ENCODE measurements at places on chromosomes 12 and 14.

DNA sequence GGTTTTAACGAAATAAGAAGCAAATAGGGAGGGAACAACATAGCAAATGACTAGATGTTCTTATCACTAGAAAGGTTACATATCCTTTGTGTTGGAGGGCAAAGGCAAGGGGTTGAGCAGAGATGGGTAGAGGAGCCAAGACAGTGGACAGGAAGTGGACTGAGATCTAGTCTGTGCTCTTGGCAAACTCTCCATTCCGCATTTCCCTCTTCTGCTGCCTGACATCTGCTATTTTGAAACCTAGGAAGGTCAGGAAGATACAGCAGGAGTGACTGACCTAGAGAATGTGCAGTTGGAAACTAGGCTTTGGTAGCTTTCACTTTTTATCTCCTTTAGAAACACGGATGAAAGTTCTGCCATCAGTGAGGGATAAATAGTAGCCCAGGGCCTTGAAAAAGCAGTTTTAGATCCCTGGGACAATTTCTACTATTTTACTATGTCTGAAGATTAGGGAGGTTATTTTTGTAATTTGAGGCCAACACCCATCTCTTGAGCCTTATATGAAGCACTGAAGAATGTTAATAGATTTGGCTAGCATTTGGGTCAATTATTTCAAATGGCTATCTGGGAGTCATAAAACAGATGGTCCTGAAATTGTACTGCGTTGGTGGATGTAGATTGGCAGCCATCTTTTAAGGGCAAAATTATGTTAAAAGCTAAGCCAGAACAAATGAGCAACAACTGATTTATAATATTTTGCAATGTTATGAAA lies 410.3 kb downstream of the PCNX1 start:
- DNase-seq = no peak

- DNase-seq = no peak
These were observed 3.9 kb upstream of the AP4S1 start for GRCh38 chr14:31021576-31021949.

DNA sequence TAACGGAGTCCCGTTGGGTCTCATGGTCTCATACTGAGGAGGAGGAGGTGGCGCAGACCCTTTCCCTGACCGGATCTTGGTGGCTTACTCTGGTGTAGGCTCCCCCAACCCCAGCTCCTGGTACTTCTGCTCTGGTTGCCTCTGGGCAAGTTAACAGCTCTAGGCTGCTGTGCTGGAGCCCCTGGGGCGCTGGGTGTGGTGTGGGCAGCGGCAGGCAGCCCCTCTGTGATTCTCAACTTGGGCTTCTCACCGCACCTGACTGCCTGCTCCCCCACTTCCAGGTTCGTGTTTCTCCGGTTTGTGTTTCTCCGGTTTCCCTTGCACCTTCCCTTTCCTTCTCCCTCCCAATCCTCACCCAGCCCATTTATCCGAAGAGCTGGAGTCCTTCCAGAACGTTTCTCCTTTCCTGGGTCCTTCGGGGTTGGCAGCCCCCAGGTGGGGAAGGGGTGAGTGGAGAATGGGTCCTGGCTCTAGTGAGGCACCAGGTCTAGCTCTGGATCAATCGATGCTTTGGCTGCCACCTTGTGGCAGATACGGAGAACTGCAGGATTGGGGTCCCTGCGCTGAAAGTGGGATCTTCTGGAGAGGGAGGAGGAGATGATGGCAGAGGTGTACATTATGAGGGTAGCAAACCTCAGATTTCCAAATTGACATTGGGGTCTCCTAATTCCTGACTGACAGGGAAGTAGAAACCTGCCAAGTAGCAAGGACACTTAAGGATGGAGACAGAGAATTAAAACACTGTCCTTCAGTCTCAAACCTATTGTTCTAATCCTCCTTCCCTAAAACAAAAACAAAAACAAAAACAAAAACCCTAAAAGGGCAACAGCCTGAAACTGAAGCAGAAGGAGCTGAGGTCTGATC lies 8.3 kb downstream of the CISTR start:
- DNase-seq = peak; percentile 35

DNA sequence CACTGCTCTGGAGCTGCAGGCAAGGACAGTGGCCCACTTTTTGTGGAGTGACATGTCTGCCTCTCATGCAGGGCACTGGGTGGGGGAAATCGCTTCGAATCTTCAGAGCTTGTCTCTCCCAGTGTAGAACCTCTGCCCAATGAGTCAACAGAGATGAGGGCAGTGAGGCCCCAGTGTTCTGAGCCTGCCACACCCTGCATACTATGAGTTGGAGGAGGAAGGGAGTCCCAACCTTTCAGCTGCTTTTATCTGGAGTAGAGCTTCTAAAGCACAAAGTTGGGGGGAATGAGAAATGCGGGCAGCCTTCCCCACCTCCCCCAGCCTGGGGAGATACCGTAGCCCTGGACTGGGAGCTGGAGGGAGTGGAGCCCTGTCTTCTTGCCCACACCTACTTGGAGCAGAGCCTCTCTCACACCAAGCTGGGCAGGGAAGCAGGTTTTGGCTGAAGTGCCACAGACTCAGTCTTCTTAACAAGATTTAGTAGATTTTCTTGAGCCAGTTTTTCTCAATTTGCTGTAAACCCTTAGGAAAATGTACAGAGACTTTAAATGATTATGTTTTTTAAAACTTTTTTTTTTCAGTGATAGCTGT lies 159.1 kb downstream of the ADGRD1 start:
- DNase-seq = no peak

DNA sequence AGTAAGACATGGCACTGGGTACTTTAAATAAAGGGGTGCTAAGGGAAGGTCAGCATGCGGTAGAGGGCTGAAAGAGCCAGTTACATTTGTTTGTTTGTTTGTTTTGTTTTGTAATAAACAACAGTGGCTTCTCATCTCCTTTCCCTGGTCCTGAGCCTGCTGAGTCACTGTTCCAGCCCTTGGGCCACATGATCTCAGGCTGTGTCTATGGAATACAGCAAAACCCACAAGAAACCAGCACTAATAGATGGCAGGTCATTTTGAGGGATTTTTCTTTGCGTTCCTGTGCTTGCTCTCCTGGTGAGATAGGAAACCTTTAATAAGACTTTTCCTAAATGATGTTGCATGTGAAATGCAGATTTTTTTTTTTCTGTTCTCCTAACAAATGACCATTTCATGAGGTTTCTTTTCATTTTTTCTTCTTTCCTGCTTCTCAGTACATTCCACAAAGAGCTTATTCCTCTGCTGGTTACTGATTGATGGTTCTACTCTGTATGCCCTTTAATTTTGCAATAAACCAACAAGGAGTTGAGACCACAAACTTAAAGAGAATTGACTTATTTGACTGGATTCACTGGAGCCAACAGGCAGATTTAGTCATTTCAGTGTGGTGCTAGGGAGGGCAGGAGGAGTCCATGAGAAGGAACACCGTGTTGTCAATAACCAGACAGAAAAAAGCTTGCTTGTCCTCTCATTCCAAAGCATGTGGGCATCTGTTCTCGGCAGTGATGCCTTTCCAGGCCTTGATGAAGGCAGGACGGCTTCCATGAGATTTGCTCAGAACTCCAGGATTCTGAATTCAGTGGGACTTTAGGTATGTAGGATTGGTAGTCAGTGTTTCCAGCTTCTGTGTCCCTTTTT lies 459.2 kb downstream of the RAD51B start:
- no peak for DNase-seq

DNA sequence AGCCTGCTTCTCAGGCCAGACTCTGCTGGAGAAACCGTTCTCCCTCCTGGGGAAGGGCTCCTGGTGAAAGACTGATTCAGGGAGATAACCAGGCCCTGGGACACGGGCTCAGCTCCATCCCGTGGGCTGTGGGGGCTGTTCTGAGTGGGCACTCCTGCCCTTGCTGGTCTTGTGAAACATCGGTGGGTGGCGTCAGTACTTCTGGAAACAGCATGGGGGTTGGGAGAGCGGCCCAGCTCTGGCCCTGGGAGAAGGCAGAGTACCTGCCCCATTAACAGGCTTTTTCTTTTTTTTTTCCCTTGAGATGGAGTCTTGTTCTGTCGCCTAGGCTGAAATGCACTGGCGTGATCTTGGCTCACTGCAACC lies 786 bp downstream of the SLC25A47 start:
- DNase-seq = no peak

- DNase-seq = no peak
These were observed 17.8 kb downstream of the ACSS3 start for GRCh38 chr12:81095501-81096232.

DNA sequence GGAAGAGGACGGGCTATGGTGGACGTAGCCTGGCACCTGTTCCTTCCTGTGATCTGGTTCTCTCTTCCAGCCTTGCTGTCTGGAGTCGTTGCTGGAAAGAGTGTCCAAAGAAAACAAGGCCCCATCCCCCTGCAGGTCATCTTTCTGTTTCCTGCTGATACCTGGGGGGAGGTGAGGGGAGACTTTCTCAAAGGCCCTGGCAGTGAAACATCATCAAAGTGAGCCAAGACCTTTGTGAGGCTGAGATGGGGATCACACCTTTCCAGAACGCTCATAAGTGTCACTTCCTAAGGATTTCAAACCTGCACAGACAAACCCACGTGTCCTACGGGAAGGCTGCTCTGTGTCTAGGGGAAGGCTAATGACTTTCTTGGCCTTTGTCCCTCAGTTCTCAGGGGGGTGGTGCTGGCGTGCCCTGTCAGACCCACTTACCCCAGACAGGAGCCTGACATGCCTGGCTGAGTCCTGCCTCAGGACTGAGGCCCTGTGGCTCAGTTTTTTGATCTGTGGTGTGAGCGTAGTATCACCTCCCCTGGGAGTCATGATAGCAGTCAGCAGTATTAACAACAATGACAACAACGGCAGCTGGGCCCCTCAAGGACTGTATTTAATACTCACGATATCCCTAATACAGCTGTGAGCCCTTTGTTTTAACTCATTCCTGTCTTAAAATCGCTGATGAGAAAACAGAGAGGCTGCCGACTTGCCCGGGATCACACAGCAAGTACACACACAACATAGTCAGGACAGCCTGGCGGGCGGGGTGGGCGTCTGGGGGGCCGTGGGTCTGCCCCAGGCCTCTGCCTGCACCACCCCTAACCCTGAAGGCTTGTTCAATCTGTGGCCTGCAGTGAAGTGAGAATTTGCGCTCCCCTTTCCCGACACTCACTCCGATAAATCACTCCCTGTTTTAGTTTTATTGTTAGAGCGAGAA lies 235.2 kb downstream of the SLC41A2 start:
- no peak for DNase-seq

DNA sequence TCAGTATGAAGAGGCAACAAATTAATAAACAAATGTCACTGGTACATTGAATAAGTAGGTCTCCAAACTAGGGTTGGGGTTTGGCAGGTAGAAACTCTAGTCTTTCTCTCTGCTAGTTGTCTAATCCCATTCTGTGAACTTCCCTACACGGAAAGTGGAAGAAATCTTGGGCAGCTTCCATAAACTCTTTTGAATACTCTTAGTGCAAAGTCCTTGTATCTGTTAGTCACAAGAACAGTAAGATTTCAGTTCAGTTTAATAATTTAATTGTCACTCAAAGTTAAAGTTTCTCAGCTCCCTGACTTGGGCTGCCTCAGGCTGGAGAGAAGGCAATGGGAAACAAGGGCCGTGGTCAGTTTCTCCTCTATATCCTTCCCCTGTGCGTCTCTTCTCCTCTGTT lies 135.4 kb upstream of the MDM1 start:
- no peak for DNase-seq

- no peak for DNase-seq
These were observed 7.1 kb upstream of the KICS2 start for GRCh38 chr12:64229240-64229639.

DNA sequence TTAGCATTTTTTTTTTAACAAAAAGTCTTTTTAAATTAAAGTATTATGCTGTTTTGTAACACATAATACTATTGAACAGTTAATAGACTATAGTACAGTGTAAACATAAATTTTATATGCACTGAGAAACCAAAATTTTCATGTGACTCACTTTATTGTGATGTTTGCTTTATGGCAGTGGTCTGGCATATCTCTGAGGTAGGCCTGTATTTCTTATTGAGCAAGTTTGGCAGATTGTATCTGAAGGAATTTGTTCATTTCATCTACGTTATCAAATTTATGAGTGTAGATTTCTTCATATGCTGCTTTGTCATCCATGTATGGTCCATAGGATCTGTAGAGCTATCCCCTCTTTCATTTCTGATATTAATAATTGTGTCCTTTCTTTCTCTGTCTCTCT lies 78.8 kb upstream of the PDE3A start:
- no peak for DNase-seq

- no peak for DNase-seq
These were observed 12.4 kb downstream of the ANKRD9 start for GRCh38 chr14:102496958-102497744.

DNA sequence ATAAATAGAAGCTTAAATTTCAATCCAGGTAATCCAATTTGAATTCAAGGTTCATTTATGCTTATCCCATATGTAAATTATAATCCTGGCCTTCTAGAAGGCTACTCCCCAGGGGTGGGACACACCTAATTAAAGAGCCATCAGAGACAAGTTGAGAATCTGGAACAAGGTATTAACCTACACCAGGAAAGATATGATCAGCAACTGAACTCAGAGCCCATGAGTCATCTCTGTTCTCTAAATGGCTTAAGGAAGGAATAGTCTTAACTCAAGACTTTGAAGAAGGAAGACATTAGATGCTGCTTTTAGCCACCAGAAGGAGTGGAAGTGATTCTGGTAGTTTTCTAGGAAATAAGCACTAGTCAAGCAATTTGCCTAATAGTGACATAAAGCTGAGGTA lies 88.0 kb downstream of the KIF21A start:
- DNase-seq = no peak

GRCh38 chr12:53185582-53186153 lies 4.9 kb upstream of the CSAD start:
- no peak for DNase-seq

GRCh38 chr12:27966870-27967269 lies 5.7 kb downstream of the PTHLH start:
- no peak for DNase-seq

GRCh38 chr14:104334424-104335161 lies 196.2 kb downstream of the KIF26A start:
- DNase-seq = no peak

DNA sequence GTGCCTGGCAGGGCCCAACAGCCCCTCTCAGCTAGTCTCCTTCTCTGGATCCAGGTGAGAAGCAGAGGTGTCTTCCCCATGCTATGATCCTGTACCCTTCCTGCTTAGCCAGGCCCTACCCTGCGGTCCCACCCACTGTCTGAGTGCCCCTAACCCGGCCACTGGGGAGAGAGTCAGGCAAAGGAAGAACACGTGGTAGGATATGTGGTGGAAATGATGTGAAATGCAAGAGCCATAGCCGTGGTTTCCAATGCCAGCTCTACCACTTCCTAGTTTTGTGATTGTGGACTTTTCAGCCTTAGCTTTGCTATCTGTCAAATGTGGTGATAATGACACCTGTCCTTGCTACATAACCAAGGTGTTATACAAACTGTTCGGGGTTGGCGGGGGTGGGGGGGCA lies 15.8 kb downstream of the KRT2 start:
- no peak for DNase-seq

DNA sequence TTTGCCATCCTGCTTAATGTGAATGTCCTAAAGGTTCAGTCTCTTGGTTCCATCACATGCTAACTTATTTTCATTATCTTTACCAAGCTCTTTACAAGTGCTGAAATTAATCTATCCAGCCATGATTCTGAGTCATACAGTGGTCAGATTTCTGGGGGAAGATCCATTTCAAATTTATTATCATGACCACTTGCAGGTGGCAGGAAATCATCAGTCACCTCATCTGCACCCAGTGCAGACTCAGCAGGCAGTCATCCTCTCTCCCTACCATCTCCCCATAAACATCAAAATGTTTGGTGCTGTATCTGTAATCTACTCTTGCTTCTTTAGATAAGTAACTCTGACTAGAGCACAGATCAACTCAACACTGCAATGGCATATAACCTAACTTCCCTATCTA lies 23.5 kb downstream of the ATG14 start:
- DNase-seq = no peak

GRCh38 chr14:64966976-64967375 lies 5.2 kb downstream of the RAB15 start:
- DNase-seq = no peak

Data from stimulated activated CD4-positive, alpha-beta T cell treated with anti-CD3 and anti-CD28 coated beads, Interleukin-1b, Interleukin-23, amount 100 ng/mL, for 1 hour (primary cell).